GM23248 (cell line): ENCODE measurements at places on chromosomes 5 and 9.

- DNase-seq, result no peak
Observed at GRCh38 chr9:9117866-9118265, 1318.3 kb upstream of the DMAC1 start.

DNA sequence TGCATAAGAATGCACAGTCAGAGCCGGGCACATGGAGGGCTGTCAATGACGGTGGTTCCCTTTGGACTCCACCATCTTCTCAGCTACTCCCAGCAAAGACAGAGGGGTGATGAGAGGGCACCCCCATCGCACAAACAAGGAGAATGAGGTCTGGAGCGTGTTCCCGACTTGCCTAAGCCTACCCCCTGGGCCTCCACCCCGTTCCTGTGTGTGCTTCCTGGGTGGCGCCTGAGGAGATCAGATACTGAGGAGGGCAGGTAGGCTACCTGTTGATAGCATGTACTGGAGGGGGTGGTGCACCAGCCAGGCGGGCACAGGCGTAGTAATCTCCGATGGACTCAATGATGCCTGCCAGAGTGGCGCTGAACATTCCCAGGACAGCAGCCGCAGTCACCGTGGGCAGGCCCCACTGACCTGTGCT, 4.1 kb downstream of the SLC23A1 start:
- DNase-seq, result no peak

- no peak for DNase-seq
Observed at GRCh38 chr9:38338342-38339018, 54.0 kb upstream of the ALDH1B1 start.

GRCh38 chr9:20940447-20941173, 90.8 kb downstream of the HACD4 start:
- peak; percentile 9 for DNase-seq

- peak; percentile 55 for DNase-seq
Observed at GRCh38 chr9:12698266-12698665, 5.1 kb downstream of the TYRP1 start.

GRCh38 chr9:72254901-72255545, 105.8 kb downstream of the GDA start:
- no peak for DNase-seq

DNA sequence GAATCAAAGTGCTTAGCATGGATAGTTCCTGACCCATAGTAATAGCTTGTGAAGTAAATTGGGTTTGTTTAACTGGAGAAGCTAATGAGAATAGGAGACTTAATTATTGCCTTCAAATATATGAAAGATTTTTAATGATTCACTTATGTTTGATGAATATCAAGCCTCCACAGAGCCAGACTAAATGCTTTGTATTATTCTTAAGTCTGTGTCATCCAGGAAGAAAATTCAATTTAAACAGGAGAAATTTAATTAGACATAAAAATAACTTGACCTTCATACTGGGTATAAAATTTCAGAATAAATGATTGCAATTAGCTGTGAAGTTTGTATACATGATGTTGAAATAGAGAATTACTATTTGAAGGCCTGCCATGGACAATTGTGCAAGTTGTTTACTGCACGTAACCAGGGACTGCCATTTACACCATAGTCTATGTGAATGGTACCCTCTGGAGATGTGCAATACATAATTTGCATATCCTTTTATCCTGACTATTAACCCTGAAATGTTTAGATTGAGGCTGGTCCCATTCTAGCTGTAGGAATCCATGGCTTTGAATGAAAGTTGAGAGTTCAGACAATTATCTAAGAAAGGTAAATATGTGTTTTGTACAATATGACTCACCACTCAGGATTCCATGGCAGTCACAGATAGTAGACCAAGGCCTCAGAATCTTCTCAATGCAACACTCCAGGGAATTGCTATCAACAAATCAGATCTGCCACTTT, 133.5 kb upstream of the IL12B start:
- DNase-seq, result no peak

- DNase-seq, result peak; percentile 57
Observed at GRCh38 chr9:107948601-107949000, 459.0 kb upstream of the KLF4 start.

GRCh38 chr5:33153372-33153771, 287.4 kb upstream of the TARS1 start:
- no peak for DNase-seq

DNA sequence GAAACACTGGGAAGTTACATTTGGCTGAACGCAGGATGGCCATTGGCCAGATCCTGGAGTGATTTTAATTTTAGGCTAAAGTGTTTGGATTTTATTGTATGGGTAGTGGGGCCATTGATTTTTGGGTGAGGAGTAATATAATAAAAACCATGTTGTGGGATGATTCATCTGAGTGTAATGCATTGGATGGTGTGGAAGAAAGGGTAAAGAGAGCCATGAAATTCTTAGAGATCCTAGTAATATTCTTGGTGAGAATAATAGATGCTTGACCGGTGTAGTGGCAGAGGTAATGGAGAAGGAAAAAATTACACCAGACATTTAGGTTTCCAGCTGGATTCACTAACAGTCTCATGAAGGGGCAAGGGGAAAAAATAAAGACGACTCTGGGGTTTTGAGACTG, 158.1 kb downstream of the NPR3 start:
- peak; percentile 78 for DNase-seq

- DNase-seq, result no peak
Observed at GRCh38 chr5:31944684-31945445, 229.3 kb downstream of the GOLPH3 start.

- no peak for DNase-seq
Observed at GRCh38 chr5:1255081-1255561, 29.9 kb downstream of the SLC6A18 start.

GRCh38 chr9:14283276-14283675, 30.7 kb downstream of the NFIB start:
- DNase-seq, result no peak

DNA sequence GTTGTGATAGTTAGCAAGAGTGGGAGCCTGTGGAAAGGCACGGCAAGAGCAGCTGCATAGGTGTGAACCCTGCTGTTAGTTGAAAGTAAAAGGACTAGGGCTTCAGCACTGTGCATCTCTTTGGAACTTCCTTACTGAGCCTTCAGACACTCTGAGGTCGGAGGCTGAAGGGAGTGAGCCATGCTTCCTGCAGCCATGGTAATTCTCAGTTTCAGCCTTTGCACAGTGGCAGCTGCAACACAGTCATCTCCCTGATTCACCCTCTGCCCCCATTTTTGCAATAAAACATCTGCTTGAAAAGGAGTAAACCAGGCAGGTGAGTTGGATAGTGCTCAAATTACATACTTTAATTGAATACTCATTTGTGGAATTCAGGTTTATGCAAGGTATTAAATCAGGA, 6.5 kb upstream of the TLE4 start:
- DNase-seq, result peak; percentile 16

DNA sequence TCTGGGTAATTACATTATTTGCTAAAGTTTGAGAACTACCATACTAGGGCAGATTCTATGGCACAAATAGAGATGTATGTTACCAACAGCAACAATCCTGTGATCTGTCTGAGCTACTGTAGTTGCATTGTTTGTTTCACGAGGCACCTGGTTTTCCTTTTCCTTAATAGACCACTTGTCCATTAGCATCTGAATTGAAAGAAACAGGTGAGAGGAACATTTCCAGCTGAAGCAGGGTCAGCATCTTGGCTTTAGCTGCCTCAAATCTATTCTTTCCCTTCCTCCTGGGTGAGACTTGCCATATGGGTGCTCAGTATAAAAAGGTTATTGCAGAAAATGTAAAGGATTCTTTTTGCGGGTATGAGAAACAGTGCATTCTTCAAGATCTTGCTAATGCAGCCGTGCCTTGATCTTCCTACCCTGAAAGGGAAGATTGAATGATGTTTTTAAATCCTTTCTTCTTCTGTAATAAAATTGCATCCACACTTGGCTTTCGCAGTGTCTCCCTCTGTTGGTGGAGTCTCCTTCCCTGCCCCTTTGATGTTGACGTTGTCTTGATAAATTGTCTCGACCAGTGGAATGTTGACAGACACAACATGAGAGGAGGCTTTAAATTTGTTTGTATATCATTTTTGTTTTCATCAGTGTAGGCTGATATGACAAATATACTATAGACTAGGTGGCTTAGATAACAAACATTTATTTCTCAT, 118.0 kb upstream of the BRINP1 start:
- no peak for DNase-seq

- DNase-seq, result no peak
Observed at GRCh38 chr9:85715587-85715986, 26.2 kb downstream of the AGTPBP1 start.

DNA sequence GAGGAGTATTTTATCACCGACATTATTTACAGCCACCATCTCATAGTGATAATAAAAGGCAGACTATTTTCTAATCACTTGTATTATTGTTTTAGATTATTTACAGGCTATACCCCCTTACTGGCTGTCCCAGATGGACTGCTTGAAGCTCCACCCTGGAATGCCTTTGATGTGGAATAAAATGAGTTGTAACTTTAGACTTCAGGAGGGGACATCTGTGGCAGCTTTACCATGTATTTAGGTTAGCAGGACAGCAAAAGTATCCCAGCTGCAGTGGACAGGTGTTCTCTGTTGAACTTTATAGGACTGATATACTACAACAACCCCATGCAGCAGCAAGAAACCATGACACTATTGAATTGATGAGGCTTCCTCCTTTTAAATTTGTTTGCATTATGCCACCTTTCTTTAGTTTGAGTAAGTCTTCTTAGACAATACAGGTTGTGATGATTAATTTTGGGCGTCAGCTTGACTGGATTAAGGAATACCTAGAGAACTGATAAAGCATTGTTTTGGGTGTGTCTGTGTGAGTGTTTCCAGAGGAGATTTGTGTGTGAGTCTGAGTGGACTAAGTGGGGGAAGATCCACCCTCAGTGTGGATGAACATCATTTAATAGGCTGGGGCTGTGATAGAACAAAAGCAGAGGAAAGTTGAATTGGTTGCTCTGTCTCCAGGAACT, 29.2 kb upstream of the C9orf57 start:
- DNase-seq, result no peak

GRCh38 chr5:67047160-67047559, 149.4 kb downstream of the CD180 start:
- no peak for DNase-seq

DNA sequence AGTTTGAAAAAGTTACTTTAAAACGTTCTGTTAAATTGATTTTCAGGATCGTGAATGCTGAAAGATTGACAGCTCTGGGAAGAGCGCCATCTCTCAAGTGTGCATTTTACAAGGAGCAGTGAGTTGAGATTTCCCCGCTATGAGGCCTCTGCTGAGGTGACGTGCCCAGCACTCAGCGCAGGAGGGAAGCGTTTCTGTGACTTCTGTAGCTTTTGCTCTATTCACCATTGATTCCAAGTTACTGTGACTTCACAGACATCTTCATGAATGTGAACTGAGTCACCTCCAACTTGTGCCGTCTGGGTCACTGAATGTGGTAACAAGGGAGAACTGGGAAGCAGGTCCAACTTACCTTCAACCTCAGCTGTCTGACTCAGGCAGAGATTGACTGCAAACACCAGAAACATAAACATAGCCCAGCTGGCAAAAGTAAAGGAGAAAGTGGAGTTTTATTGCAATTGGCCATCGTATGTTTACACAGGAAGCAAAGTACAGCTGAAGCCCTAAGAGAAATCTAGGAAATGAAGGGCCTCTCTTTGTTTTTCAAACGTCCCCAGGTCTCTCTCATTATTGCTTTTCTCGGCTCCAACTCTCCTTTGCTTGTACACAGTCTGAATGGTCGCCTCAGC, 428.8 kb upstream of the CLINT1 start:
- DNase-seq, result peak; percentile 78

DNA sequence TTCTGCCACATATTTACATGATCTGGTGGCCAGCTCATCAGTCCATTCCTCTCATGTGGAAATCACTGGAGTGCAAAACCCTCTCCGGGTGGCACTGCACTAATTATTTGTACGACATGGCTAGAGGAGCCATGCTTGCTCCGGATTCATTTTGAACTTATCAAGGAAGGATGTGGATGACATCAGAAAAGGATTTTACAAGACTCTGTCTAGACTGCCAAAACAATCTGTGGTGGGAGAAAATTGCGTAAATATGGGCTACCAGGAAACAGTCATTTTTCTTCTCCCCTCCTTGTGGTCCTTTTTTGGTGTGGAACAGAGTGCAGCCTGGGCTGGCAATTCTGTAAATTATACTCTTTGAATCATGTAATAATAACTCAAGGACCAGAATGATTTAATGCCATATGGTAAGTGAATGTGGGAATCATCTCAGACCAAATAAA, 123.4 kb upstream of the IFNE start:
- DNase-seq, result peak; percentile 87

GRCh38 chr5:15026944-15027343, 155.4 kb upstream of the ANKH start:
- no peak for DNase-seq

GRCh38 chr9:10045598-10045997, 567.2 kb downstream of the PTPRD start:
- peak; percentile 36 for DNase-seq

GRCh38 chr5:128225245-128226030, 141.9 kb downstream of the SLC12A2 start:
- no peak for DNase-seq

DNA sequence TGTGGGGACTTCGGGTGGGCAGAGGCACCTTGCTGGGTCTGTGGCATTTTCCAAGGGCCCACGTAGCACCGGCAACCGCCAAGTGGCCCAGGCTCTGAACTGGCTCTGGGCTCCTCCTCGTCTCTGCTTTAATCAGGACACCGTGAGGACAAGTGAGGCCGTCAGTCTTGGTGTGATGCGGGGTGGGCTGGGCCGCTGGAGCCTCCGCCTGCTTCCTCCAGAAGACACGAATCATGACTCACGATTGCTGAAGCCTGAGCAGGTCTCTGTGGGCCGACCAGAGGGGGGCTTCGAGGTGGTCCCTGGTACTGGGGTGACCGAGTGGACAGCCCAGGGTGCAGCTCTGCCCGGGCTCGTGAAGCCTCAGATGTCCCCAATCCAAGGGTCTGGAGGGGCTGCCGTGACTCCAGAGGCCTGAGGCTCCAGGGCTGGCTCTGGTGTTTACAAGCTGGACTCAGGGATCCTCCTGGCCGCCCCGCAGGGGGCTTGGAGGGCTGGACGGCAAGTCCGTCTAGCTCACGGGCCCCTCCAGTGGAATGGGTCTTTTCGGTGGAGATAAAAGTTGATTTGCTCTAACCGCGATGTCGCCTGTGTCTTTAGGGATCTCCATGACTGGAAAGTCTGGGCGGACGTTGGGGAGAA, 5.8 kb downstream of the DPP7 start:
- DNase-seq, result no peak

GRCh38 chr5:88792144-88792840, 90.7 kb downstream of the MEF2C start:
- DNase-seq, result peak; percentile 58

DNA sequence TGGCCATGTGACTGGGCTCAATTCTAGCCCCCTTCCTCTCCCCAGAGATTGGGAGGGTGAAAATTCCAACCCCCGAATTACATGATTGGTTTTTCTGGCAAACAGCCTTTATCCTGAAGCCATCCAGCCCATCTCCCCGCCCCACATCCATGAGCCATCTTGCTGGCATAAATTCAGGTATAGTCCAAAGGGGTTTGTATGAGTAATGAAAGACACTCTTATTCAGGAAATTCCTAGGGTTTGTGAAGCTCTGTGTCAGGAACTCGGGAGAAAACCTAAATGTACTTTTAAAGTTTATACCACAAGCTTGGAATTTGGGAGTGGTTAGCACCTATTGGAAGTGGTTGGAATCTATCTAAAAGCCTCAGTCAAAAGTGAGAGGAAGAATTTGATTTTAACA, 80.6 kb upstream of the SIMC1 start:
- DNase-seq, result peak; percentile 86
